Umbilical cord (tissue), 2 donors: ENCODE measurements at places on chromosomes 7 and 10.

GRCh38 chr10:51170518-51171245 is 96.4 kb downstream of the PRKG1 start:
- DNase-seq: no peak

DNA sequence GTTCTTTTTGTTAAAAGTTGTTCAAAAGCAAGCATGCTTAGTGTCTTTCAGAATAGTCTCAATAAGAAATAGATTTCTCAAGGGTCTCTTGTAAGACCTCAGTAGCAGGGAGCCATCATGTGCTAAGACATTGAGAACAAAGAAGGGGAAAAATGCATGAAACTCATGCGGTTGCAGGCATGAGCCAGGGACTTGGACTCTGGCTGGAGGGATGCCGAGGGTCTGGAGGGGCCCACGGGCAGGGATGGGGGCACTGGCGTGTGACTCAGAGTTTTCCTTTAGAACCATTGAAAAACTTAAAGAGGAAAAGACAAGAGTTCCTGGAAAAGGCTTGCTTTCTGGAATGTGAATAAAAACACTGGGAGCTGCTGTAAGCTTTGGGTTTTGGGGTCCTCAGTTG is 253.3 kb downstream of the CCDC3 start:
- peak; percentile 42 for DNase-seq

GRCh38 chr7:19508821-19509220 is 200.0 kb downstream of the POLR1F start:
- peak; percentile 81 for DNase-seq

DNA sequence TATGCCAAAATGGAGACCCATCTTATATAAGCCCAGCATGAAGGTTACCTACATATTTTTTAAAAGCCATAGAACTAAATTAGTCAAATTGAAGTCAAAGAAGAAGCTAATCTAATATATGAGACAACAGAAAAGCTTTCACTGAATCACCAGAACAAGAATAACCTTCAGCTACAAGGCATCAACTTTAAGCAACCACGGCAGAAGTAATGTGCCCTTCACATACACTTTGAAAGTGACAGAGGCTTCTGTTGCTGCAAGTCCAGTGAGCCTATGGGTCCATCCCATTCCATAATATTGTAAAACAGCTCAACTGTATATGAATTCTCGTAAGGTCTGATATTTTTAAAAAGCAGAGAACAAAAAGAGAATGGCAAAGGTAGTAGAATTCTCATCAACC is 36.5 kb downstream of the CTNNA3 start:
- no peak for DNase-seq

GRCh38 chr10:114388275-114388674 is 16.0 kb downstream of the AFAP1L2 start:
- no peak for DNase-seq

- peak; percentile 92 for DNase-seq
These were observed 60.2 kb downstream of the MAD1L1 start for GRCh38 chr7:2172311-2173188.

- no peak for DNase-seq
These were observed 36.8 kb downstream of the CCM2 start for GRCh38 chr7:45036796-45037195.

DNA sequence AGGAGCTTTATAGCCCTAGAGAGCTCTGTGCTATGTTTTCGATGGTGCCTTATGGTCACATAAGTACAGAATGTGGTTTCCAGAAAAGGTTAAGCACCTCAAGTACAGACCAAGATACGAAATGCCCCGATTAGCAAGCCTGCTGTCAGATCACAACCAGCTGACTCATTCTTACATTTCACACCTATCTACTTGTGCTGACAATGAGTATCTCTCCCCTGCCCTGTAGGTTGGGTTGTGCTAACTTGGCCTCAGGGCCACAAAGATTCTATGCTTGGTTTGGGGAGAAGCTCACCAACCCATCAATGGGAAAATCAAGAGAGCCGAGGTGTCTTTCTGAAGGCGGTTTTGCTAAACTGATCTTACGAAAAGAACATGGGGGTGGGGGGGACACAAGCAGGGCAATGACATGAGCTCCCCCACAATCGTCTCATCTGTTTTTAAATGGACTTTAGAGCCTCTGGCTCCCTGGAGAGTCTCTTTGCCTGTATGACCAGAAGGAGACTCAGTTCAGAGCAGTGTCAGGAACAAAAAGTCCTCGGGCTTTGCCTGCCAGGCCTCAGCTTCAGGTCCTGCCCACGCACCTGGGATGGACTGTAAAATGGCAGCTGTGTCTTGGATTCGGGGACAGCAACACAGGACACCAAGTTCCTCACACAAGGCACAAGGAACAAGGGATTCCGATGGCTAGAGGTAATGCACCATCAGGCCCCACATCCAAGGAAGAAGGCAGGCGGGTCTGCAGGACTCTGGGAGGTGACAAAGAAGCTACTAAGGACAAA is 55.1 kb downstream of the FAM53B start:
- DNase-seq: no peak
